Activated CD4-positive, alpha-beta T cell treated with anti-CD3 and anti-CD28 coated beads for 48 hours (primary cell): ENCODE measurements at places on chromosomes 3 and 15.
A peak's percentile ranks its signal among the peaks of the same experiment; 100 is the strongest.

- no peak for DNase-seq
Observed at GRCh38 chr3:177484206-177484605, 286.9 kb upstream of the TBL1XR1 start.

DNA sequence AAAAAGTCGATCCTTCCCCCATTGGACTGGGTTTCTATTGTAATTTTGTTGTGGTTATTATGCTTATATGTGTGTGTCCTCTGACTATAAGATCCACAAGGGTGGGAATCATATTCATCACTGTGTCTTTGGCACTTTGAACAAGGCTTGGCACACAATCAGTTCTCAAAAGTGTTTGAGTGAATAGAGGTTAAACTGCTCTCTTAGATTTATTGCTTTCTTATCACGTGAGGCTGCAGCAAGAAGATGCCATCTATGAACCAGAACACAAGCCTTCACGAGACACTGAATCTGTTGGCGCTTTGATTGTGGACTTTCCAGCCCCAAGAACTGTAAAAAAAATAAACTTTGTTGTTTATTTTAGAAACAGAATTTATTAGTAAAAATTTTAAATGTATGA, 295.0 kb upstream of the MDFIC2 start:
- no peak for DNase-seq

GRCh38 chr3:196670339-196670738, 30.8 kb downstream of the NRROS start:
- DNase-seq, result no peak

DNA sequence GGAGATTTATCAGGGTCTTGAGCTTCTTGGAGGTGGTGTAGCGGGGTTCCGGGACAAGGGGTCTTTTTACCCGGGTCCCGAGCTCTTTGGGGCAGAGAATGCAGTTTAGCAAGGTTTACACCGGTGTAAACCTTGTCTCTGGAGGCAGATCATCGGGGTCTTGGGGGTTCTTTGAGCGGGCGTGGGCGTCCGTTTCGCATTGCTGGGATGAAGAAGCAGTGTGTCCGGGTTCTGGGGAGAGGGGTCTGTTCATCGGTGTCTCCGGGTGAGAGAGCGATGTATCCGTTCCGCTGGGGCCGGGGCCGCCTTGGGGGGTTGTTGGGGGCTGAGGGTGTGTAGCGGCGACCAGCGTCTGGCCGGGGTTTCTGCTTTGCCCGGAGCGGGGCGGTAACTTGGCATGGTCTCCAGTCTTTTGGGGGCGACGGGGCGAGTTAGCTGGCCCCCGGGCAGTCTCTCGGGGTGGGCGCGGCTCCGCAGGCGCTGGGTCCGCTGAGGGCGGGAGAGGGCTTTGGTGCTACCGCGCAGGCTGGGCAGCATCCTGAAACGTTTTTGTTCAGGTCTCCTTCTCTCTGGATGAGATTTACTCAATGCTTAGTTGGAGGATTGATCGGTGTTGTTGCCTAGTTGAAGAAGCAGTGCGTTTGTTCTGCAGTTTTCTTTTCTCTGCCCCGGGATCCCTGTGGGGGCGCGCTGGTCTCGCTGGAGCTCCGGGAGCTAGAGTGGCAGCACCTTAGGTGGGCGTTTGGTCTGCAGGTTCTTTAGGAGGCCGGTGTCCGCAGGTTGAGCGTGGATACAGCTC, 843 bp downstream of the GLCE start:
- peak; percentile 17 for DNase-seq

- DNase-seq, result no peak
Observed at GRCh38 chr3:14602804-14603644, 48.5 kb upstream of the CCDC174 start.

DNA sequence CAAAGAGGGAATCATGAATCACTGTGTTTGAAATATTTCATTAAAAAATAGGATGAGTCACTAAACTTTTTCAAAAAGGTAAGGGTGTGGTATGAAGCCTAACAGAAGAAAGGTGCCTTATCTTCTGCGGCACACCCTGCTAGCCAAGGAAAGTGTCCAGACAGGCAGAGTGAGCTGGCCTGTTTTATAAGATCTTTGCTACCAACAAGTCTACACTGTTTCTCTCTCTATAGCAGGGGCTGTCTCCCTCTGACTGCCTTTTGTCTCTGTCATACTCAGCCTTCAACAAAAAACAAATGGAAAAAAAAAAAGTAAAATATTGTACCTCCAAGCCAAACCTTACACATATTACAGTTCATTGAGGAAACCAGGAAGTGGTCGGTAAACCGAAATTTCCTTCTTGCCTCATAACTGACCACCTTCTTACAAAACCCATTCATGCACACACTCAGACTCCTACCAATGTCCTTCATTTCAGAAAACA, 9.1 kb downstream of the ZDHHC3 start:
- no peak for DNase-seq

- DNase-seq, result no peak
Observed at GRCh38 chr3:41234823-41235721, 35.8 kb downstream of the CTNNB1 start.

- peak; percentile 21 for DNase-seq
Observed at GRCh38 chr3:177624528-177625495, 427.5 kb upstream of the TBL1XR1 start.

GRCh38 chr15:40454904-40455391, 14.2 kb downstream of the BAHD1 start:
- no peak for DNase-seq

GRCh38 chr15:100078511-100079220, 263.1 kb downstream of the ADAMTS17 start:
- DNase-seq, result no peak

- DNase-seq, result no peak
Observed at GRCh38 chr3:43632269-43632733, 10.5 kb upstream of the ANO10 start.

GRCh38 chr3:177899275-177900067, 636.8 kb upstream of the KCNMB2 start:
- DNase-seq, result no peak

GRCh38 chr3:149792452-149793270, at the start of gene ANKUB1:
Gene ANKUB1 (minus strand): TSS chr3:149792554. CDS start chr3:149792366, 188 bp downstream.
- no peak for DNase-seq

GRCh38 chr15:89749054-89749453, 2.0 kb downstream of the MESP1 start:
- no peak for DNase-seq

GRCh38 chr3:100525753-100526612, 33.6 kb downstream of the TMEM45A start:
- DNase-seq, result no peak

DNA sequence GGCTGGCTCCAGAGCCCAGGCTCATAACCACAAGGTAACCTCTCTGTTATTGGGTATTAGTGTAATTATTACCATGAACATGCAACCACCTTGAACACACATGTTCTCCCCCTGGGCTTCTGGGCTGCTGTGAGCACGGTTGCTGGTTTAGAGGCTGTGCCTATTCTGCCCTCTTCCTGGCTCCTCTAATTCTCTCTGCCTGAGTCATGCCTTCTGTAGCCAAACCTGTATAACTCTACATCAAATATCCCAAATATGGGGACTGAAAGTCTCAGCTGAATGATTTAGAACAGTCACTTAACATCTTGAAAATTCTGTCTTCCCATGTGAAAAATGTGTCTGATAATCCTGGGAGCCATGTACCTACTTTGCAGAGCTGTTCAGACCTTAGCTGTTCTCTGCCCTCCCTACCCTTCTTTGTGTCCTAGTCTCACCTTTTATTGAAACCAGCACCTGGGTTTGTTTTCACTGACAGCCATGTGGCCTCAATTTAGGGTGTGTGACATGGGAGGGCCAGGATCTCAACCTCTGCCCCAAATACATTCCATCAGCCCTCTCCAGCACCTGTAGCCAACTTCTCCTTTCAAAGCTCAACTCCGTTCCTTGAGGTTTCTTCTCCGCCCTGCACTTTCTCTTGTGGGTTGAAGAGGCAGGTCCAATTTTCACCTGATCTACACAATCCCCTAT, 60.7 kb downstream of the PDZRN3 start:
- no peak for DNase-seq

DNA sequence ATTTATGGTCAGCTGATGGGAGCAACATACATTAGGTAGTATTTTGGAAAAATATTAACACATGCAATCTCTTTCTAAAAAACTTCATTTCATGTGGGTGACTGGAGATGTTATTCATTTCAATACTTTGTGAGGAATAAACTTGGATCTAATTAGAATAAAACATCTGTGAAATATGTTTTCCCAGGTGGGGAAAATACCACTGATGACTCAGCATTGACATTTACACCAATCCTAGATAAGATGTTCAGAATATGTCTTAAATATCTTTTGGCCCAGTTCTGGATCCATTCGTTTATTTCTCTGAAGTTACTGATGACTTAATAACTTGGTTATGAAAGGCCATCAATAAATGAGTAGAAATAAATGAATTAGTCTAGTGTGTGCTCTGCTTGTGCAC, 247.6 kb downstream of the CHST2 start:
- no peak for DNase-seq

DNA sequence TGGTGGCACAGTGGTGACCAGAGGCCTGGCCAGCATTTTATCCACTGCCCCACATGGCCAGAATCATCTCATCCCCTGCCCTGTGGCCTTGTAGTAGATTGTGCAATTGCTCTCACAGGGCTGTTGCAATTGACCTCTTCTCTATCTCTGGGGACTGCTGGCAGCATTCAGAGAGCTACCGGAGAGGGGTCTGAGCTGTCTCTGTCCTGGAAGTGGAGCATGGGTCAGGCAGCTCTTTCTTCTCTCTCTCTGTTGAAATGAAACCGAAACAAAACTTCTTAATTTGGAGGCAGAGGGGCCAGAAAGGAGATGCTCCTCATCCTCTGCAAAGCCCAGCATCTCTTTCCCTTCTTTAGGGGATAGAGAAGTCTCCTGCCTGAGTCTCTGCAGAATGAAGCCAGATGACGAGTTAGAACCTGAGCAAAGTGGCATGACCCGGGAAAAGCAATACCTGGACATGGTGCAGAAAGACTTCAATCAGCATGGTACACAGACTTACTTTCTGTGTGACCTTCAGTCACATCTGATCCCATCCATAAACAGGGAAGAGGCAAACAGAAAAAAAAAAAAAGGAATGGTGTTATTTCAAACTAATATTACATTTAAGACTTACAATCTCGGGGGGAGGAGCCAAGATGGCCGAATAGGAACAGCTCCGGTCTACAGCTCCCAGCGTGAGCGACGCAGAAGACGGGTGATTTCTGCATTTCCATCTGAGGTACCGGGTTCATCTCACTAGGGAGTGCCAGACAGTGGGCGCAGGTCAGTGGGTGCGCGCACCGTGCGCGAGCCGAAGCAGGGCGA, 144.5 kb upstream of the BCL6 start:
- no peak for DNase-seq

- DNase-seq, result no peak
Observed at GRCh38 chr15:101456057-101456739, 33.3 kb downstream of the PCSK6 start.

- DNase-seq, result no peak
Observed at GRCh38 chr15:23118208-23118607, 18.4 kb downstream of the GOLGA6L1 start.

- DNase-seq, result no peak
Observed at GRCh38 chr3:167862104-167862730, 126.7 kb downstream of the SERPINI1 start.

GRCh38 chr3:38002291-38002876, 11.8 kb downstream of the VILL start:
- DNase-seq, result no peak

DNA sequence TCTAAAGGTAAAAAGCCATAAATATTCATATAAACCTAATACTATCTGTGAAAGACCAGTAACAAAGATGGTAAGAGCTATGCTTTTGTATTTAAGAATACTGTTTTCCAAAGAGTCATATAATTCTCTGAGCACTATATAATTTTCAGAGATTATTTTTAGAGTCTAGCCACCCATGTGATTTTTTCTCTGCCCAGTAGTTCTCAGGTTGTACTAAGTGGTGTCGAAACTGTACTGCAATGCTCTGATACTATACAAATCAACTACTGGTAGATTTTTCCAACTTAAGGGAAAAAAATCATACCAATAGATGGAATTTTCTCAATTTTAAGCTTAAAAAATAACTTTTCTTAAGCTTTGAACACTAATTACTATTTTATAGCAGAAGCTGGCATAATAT, 104.8 kb downstream of the MYO5A start:
- no peak for DNase-seq

GRCh38 chr3:151798466-151798865, 15.4 kb upstream of the AADAC start:
- DNase-seq, result no peak

GRCh38 chr3:4222574-4223175, 80.5 kb upstream of the SETMAR start:
- DNase-seq, result no peak

DNA sequence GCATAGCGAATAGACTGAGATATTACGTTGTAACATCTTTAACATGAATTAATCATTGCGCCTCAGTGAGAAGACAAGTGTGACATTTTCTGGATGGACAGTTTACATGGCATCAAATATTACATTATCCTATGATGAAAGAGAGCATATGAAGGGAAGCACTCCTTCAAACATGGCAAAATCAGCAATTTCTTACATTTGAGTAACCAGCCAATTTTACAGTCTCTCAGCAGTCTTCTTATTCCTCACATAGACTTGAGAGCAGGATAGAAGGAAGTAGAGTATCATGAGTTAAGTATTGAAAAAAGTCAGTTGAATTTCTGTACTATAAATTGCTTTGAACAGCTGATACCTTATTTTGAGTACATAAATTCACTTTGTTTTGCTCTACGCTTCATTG, 38.9 kb downstream of the FANCI start:
- DNase-seq, result no peak

DNA sequence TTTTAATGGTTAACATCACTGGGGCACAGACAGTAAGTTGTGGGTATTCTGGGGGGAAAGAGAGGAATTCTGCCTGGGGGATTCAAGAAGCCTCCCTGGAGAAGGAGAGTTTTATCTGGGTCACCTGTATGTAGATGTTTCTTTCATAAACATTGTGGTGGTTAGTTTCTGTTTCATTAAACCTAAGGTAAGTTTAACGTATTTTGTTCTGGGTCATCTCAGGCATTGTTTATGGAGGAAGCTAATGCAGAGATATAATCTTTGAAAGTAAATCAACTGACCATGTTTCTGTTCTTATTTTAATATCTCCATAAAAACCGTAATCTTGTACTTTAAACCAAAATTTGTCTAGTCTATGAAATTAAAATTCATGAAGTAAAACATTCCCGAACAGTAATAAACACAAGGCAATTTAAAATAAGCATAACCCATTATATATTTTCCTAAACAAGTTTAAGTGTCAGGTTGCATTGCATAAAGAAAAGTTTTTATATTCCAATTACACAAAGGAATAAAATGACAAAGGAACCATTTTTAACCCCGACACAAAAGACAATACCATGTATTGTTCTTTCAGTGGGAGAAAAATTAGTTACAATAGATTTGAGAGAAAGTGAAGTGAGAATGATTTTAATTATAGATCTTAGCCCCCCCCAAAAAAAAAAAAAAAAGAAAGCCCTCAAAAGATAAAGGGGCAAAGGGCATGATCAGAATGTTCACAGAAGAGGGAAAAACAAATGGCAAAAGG, 274.6 kb upstream of the TBL1XR1 start:
- DNase-seq, result no peak

- no peak for DNase-seq
Observed at GRCh38 chr3:41580274-41580959, 381.1 kb downstream of the CTNNB1 start.

DNA sequence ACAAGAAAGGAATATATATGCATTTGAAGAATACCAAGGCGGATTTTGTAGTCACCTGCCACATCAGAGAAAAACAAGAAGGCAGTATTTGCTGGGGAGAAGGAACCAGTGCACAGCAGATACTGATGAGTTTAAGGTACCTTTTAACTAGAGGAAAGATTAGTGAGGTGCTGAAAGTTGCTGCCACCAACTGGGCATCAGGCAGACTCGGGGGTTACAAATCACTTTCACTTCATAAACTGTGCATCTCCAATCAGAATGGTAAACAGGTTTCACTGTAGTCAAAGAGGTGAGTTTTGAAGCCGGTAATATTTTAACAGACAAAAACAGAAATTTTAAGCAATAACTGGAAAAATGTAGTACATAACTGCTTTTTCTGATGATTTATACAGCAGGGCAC, 4.1 kb downstream of the FBN1 start:
- no peak for DNase-seq
